ENCODE measurements at places on chromosomes 3 and 15.

DNA sequence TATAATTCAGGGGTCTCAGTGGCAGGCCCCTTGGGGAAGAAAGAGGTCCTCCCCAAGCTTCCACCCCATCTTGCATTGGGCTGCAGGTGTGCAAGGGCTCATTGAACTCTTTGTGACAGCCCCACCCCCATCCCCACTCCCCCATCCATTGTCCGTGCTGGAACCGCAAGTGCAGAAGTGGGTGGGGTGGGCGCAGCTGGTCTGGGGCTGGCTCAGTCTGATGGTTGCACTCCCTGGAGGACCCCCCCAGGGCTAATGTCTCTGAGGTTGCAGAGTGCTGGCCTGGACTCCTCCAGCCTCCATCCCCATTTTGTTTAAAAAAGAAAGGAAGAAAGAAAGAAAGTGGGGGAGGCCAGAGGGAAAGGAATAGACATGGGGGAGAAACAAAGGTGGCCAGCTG lies 42.3 kb upstream of the ARL8B start:
- no peak for DNase-seq

GRCh38 chr3:13612829-13613228 lies 63.9 kb downstream of the FBLN2 start:
- DNase-seq: no peak

GRCh38 chr3:46571684-46572083 lies 5.6 kb upstream of the LRRC2 start:
- no peak for DNase-seq

- DNase-seq: no peak
Measured at GRCh38 chr3:62015111-62015510, 358.2 kb downstream of the FEZF2 start.

GRCh38 chr3:52455283-52456168 lies at the start of gene NISCH:
TSS of gene NISCH (plus strand) at chr3:52455604. CDS start at chr3:52455642, 38 bp downstream.
- DNase-seq: peak; percentile 65

- peak; percentile 49 for DNase-seq
Measured at GRCh38 chr15:77606142-77607034, 26.3 kb downstream of the LINGO1 start.

- peak; percentile 23 for DNase-seq
Measured at GRCh38 chr3:64022451-64023186, 675 bp downstream of the PSMD6 start.

GRCh38 chr3:126208606-126209256 lies 28.3 kb upstream of the ALDH1L1 start:
- peak; percentile 98 for DNase-seq
